ENCODE measurements at places on chromosomes 11 and 22.

GRCh38 chr11:74646954-74647353 lies 54.6 kb downstream of the POLD3 start:
- DNase-seq: no peak

DNA sequence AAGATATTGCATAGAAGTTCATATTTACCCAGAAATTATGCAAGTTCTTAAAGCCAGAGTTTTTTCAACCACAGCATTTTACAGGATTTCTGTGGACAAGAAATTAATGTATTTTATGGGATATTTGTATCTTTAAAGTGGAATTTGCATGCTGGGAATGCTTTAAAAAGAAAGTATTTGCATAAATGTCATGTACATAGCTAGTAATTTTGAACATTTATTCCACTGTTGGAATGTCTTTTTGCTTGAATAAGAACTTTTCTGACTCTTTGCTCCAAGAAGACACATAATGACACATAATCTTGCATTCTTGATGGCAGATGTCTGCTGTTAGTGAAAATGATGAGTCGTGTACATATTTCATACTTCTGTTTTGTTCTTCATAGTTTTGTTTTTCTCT lies 66.6 kb downstream of the ATXN10 start:
- no peak for DNase-seq

GRCh38 chr22:30235687-30236170 lies 10.8 kb downstream of the LIF start:
- DNase-seq: no peak

GRCh38 chr11:34359548-34359891 lies 1.7 kb upstream of the ABTB2 start:
- DNase-seq: no peak

DNA sequence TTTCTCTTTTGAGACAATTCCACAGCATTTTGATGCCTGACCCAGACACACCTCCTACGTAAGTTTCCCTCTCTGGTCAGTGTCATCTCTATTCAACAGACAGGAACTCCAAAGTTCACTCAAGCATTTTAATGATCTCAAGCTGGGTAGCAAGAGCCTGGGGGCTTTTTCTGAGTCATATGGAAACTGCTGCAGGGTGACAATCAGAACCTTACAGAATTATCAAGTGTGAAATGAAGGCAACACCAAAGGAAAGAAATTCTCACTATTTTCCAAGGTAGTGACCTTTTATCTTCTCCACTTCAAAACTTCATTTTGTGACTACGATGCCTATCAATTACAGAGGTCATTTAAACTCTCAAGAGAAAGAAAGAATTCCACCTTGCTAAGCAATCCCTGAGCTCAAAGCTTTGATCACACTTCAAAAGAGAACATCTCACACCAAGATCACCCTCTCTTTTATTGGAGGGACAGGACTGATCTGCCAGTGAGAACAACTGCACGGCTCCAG lies 229.0 kb upstream of the ZC3H12C start:
- DNase-seq: no peak

GRCh38 chr22:41898645-41899044 lies 16.2 kb downstream of the SHISA8 start:
- DNase-seq: no peak

DNA sequence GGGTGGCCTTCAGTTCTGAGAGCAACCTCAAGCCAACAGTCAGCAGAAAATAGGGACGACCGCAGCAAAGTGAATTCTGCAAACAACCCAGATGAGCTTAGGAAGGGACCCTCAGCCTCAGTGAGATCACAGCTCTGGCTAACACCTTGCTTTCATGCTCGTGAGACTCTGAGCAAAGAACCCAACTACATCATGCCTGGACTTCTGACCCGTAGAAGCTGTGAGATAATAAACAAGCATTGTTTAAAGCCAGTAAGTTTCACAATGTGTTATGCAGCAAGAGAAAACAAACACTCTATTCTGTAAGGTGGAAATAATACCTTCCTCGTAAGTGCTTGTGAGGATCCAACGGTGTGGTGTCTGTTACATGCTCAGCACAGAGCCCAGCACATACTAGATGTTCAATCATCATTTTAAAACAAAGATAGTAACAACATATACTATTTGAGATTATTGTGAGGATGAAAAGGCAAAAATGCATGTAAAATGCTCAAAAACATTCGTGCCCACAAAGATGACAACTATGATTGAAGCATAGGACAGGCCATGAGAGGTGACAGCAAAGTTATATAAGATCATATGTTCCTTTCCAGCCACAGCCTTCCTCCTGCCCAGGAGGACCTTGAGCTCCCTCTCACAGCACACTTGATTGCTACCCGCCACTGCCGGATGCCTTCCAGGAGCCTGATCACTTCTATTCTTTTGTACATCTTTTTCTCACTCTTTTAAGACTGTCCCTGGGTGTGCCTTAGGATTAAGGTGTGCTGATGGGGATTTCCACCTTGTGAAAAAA lies 433.3 kb downstream of the BUD13 start:
- no peak for DNase-seq

- no peak for DNase-seq
These were observed 4.2 kb upstream of the ME3 start for GRCh38 chr11:86676533-86677154.

Data from activated CD8-positive, alpha-beta memory T cell treated with anti-CD3 and anti-CD28 coated beads for 1 hour (primary cell).